ENCODE measurements at places on chromosomes 3 and 15.

DNA sequence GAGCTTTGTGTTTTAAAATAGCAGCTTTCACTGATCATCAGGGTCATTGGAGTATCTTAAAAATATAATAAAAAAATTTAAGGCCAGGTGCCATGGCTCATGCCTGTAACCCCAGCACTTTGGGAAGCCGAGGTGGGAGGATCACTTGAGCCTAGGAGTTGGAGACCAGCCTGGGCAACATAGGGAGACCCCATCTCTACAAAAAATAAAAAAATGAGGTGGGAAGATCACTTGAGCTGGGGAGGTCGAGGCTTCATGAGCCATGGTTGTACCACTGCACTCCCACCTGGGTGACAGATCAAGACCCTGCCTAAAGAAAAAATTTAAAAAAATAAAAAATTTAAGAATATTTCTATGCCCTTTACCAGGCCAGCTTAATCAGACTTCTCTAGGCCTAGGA lies 1.5 kb downstream of the HMCES start:
- no peak for DNase-seq

DNA sequence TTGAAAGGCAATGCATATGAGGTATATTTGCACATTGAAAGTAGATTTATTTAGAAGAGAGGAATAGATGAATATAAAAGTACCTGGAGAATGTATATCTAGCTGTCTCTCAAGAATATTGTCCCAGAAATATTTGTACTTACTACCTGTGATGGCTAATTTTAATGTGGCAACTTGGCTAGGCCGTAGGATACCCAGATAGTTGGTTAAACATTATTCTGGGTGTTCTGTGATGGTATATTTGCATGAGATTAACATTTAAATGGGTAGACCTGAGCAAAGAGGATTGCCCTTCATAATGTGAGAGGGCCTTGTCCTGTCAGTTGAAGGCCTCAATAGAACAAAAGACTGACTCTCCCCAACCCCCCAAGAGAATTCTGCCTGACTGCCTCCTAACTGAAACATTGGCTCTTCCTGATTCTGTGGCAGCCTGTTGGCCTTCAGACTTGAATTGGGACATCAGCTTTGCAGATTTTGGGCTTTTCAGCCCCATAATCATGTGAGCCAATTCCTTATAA lies 69.4 kb upstream of the FILIP1L start:
- DNase-seq, result no peak

GRCh38 chr15:67977414-67978089 lies 76.6 kb upstream of the PIAS1 start:
- no peak for DNase-seq

GRCh38 chr15:101168898-101169494 lies 82.9 kb downstream of the CHSY1 start:
- DNase-seq, result no peak

DNA sequence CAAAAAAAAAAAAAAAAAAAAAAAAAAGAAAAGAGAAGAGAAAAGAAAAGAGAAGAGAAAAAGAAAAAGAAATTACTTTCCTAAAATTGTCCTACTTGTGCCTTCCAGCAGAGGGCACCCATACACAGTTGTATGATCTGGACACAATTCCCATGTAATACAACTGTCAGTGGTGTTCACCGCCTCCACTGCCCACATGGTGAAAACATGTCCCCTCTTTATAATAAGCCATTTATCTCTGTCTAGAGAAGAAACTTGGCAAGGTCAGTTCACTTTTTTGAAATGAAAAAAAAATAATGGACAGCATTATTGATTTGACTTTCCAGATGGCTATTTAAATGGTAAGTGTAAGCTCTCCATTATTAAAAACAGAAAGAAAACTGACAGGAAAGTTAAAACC lies 459.4 kb downstream of the GBE1 start:
- DNase-seq, result no peak

Measured in T1000 (cell line).